NCI-H2081 treated with DMSO at 0.1 percent for 48 hours (cell line): ENCODE measurements at places on chromosomes 6 and 20.

GRCh38 chr6:119587537-119587936, 238.0 kb upstream of the MAN1A1 start:
- DNase-seq, result no peak

DNA sequence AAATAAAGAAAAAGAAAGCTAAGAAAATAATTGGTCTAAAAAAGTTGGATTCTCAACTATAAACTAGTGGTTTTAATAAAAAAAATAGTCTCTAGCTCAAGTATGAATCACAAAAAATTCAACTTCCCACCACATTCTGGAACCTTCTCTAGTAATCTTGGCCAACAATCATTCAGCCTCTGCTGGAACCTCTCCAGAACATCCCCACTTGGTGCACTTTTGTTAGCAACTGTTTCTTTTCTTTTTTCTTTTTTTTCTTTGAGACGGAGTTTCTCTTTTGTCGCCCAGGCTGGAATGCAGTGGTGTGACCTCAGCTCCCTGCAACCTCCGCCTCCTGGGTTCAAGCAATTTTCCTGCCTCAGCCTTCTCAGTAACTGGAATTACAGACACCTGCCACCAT, 35.7 kb downstream of the TXLNB start:
- DNase-seq, result no peak

DNA sequence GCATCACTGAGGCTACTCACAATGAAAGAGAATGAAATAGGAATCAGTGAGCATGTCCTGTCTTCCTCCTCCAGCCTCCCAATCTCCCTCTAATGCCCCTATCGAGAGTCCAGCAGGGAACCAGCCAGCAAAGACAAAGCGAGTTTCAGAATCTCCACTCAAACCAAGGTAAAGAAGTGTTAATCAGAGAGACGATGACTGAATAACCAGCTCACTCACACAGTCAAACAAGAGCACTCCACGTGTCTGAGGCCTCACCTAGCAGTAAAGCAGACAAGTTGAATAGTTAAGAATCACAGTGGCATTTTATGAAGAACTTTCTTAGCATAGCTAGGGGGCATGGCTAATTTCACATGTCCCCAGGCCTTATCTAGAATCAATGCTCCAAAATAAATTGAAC, 3.3 kb upstream of the TREM1 start:
- no peak for DNase-seq

DNA sequence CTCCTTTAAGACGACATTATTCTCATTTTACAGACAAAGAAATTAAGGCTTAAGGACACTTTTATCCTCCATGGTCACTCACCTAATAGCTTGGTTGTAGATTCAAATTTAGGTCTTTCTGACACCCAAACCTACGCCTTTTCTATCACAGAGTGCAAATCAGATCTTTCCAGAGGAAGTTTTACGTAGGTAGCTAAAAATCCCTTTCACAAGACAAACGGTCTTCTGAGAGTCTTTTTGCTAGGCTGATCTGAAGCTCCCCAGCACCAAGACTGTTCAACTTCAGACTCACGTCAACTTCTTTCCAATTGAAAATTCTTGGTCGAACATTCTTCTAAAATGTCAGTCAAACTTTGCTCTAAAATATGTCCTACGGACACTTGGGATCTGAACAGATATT, 46.5 kb downstream of the BLOC1S5 start:
- no peak for DNase-seq

GRCh38 chr20:3595541-3595940, 67.7 kb downstream of the GFRA4 start:
- DNase-seq, result no peak

DNA sequence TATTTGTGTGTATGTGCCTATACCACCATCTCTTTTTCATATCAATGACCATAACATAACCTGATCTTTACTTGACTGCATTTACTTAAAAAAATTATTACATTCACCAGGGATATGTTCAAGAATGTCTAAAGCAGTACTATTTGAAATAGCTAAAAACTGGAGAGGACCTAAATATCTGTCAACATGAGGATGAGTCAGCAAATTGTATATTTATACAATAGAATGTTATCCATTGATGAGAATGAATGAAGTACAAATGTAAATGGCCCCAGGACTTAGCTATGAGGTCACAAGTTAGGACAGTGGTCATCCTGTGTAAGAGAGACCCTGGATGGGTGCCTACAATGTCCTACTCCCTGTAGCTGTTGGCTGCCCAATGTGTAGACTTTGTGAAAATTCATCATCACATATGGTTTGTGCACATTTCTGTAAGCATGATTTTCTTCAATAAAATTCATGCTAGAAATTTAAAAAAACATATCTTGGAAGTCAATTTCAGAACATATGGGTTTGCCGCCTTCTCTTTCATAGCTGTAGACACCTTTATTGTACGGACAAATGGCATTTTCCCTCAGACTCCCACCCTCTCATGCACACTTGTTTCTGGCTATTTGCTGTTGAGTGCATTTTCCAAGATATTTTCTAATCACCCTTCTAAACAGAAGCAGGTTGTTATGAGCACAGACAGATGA, 202.4 kb downstream of the CDH26 start:
- no peak for DNase-seq

- DNase-seq, result no peak
Observed at GRCh38 chr20:11012975-11013374, 339.2 kb upstream of the JAG1 start.

DNA sequence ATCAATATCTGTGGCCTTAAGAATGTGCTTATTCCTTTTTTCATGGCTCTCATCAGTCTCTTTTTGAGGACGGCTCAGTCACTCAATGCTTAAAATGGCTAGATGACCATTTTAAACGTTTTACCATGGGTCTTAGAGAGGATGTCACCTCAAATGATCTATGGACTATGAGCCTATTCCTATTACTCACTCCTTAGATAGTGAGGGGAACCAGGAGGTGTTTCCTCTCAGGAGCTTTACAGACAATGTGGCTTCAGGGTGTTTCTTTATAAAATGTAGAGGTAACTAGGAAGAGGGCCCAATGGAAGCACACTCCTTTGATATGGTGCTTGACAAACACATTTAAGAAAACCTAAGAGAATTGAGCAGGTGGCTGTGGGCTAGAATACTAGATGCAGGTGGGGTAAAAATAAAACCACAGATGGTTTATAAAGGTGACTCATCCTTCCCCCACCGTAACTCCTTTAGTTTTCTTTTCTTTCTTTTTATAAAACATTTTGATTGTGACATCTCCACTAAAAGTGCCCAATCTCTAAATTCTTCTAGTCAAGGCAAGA, 1.5 kb upstream of the TMEM200A start:
- DNase-seq, result no peak

- DNase-seq, result no peak
Observed at GRCh38 chr6:74534465-74535211, 671.2 kb downstream of the COL12A1 start.

DNA sequence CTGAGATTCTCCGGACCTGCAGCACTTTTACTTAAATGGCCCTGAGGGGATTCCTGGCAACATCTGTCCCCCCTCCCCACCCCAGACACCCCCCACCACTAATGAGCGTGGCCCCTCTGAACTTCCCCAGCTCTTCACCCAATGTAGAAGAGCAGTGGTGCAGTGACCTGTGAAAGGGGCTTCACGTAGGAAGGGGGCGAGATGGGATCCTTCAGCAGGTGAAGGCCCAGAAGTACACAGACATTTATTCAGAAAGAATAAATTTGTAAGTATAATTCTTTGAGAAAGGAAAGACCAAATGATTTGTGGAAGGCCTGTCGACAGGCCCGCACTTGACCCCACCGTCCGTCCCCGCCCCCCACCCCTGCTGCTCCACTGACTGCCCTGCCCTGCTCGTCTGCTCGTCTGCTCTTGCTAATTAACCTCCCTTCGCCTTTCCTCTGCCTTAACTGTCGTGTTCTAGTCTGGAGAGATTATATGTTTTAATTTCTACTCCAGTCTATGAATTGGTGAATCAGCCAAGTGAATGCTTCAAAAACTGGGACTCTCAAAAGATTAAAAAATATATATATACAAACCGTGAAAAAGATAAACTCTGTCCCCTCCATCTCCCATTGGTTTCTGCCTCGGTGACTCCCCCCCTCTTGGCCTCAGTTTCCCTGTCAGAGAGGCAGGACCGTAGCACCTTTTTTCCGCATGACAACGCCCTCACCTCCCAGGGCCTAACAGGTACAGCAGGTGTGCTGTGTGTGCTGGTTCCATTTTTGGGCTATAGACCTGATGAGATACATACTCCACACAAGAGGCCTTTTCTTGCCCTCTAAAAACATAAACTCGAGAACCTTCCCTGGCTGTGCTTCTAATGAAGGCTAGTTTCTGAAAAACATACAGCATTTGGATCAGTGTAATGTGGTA, 49.2 kb downstream of the GNAS start:
- no peak for DNase-seq

- no peak for DNase-seq
Observed at GRCh38 chr6:110781522-110782214, 33.6 kb downstream of the CDK19 start.

DNA sequence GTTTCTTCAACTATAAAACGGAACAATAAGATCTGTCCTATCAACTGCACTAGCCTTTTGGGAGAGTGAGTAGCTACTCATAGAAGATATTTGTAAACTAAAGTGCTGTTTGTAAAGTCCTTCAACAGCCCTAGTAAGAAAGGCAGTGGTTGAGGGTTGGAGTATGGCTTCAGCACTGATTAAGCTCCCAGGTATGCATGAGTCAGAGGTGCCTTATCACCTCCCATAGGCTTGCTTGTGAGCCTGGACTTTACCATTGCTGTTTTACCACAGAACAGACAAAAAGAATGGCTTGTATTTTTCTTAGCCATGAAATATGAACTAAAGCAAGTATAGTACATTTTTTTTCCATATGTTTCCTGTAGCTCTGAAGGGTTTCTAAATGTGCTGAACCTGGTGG, 44.1 kb downstream of the SAMD3 start:
- DNase-seq, result no peak

DNA sequence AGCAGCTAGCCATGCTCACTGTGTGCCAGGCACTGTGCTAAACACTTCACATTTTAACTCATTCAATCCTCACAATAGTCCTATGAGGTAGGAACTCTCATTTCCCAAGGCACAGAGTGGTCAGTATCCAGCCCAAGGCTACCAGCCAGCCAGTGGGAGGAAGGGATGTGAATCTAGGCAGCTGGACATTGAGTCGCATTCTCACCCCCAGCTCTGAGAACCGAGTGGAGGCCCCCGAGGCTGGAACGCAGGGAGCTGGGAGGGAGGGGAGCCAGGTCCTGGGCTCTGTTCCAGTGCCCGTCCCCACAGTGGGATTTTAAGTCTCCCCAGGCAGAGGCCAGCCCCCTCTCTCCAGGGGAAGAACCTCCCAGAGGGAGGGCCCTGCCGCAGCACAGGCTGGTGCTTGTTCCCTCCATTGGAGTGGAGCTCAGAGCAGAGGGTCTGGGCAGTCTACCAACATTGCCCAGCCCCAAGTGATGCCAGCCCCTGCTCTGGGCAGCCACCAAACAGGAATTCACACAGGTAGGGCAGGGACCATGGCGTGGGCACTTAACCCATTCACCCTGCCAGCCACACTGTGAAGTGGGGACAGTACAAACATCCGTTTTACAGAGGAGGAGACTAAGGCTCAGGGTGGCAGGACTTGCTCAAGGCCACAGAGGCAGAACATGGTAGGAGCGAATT, 131.3 kb downstream of the CEBPB start:
- DNase-seq, result no peak

DNA sequence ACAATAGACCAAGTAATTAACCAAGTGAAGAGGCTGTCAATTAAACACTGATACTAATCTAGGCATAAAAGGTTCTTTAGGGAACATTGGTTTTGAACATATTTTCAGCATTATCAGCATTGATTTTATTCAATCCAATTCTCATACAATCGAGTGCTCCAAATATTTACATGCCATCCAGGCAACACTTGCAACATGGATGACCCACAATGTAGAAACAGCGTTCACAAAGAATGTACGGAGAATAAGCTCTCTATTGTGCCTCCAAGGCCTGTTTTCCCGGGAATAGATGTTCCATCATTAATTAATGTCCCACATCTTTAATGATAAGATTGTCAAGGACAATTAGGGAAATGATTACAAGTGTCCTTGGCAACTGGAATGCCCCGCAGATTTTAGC, 117.4 kb downstream of the RFX6 start:
- DNase-seq, result no peak

DNA sequence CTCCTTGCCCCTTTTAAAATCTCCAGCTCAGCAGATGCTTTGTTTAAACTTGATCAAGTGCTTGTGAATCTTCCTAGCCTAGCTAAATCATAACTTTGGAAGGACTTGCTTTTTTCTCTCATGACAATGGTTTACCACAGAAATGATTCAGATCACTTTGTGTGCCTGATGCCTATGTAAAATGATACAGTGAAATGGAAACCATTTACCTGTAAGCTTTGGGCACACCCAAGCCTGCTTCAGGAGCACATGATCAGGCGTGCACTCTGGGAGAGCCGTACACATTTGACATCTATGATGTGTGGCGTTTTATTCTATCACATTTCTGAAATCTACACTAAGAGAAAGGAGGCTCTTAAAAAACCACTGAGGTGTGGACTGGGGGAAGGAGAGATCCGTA, 41.1 kb downstream of the PTPN1 start:
- no peak for DNase-seq

DNA sequence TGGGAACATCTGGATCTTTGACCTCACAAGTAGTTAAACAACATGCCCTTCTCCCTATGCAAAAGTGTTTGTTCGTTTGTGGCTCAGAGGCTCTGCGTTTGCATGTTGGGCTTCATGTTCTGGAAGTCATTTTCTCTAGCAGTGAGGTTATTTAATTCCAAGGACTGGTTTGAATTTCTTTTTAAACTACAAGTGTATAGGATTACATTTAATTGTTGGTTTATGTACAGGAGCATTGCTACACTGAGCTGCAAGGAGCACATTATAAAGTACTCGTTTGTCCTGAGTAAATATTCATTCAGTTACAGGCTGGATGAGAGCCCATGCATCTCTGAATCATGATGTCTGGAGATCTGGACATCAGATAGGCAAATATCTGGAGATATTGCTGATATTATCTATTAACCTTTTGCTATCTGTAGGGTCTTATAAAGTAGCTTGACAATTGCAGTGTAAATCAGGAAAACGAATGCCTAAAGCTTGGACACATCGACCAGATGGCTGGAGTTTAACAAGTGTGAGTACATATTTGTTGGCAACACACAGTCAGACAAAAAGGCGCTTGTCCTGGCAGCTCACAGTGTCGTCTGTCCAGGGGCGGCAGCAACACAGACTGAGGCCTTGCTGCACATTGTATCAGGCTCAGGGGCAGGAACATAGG, 84.6 kb downstream of the PDE7B start:
- no peak for DNase-seq

GRCh38 chr6:9594746-9595145, 820.1 kb downstream of the TFAP2A start:
- DNase-seq, result no peak

- no peak for DNase-seq
Observed at GRCh38 chr6:66103954-66104353, 396.9 kb upstream of the EYS start.

DNA sequence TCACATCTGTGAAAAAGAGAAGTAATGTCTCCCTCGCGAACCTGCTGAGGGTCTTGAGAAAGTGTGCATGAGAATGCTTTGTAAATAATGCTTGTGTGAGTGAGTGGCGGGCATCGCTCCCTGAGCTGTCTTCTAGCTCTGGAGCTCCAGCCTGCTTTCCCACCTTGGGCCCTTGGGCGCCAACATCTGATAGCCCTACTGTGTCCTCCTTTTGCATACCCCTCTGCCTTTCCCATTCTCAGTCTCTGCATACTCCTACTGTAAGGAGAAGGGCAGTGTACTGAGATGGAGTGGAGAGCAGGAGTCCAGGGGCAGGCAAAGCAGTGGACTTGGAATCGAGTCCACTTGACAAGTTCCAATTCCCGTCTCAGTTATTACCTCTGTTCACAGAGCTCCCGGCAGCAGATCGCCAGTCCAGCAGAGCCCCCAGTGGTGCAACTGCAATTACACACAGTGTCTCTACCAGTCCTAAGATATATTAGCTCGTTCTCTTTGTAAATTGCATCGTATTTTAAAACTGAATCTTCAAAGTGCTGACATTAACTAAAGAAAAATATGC, 847 bp upstream of the NCR2 start:
- DNase-seq, result no peak
